Stimulated activated CD8-positive, alpha-beta memory T cell treated with anti-CD3 and anti-CD28 coated beads, Interleukin-15, amount 100 ng/mL, for 48 hours (primary cell): ENCODE measurements at places on chromosomes 7 and 10.

DNA sequence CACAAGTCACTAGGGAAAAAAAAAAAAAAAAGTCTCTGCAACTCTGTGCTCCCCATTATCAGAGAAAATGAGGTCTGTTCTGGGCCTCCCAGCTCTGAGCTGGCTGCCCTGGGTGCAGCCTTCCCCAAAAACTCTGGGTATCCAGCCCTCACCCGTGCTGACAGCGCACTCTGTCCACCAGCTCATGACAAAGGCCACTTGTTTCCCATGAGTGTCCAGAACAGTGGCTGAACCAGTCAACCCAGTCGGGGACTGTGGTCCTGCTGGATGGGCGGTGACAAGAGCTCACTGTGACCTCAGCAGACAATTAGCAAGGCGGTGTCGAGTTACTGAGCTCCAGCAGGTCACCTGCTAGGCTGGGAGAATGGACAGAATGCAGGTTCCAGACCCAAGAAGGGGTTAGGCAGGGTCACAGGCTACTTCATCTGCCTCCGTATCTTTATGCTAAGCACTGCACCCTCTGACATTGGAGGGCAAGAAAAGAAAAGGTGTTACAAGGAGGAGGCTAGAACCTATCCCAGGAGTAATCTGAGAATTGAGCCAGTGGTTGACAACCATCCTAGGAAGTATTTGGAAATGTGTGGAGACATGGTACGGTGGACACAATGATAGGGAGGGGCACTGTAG lies 37.2 kb downstream of the DLG5 start:
- no peak for DNase-seq

DNA sequence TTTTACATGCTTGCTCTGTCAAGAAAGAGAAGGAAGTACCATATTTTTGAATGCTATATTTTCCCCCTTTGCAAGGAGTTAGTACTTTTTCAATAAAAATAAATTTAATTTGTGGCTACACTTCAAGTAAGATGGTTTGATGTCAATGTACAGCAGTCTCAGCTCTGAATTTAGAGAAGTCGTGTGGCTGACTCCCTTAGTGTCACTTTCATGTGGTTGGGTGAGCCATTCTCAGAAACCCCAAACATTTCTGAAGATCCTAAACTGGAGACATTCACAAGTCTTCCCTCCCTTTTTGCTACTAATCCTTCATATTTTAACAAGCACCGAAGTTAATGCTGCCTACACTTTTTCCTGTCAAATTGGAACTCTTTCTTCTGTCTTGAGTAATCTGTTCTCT lies 244.4 kb downstream of the DYNC1I1 start:
- no peak for DNase-seq

DNA sequence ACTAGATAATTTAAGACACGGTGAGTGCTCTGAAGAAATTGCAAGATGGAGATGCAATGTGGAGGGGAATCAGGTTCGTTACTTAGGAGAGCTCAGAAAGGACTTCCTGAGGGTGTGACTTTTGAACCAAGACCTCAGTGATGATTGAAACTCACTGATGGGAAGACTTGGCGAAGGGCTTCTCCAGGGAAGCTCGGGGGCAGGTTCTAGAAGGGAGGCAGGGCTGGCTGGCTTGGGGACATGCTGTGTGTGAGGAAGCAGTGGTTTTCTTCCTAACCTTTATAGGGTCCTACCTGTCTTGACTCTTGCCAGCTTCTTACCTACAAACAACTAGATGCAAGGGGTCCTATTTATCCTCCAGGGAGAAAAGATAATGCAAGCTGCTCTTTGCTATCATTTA lies 637.9 kb downstream of the ACTR3B start:
- no peak for DNase-seq

- DNase-seq = no peak
These were observed 50.4 kb downstream of the CALML3 start for GRCh38 chr10:5575144-5575481.

GRCh38 chr7:147681530-147681929 lies 909.0 kb upstream of the C7orf33 start:
- no peak for DNase-seq

DNA sequence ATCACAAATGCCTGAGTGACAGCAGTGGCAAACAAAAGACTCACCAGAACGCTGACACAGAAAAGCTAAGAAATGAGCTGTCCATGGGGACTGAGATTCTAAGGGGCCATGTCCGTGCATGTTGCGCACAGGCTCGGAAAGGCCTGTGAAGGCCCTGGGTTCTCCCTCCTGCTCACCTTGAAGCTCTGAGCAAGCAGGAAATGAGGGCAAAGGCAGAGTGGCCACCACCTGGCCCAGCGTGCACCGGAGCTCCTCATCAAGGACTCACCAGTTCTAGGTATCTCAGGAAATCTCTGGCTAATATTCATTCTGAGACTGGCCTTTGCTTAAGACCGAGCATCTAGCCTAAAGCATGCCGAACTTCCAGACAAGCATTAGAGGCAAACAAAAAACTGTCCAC lies 52.7 kb downstream of the MAD1L1 start:
- DNase-seq = no peak

DNA sequence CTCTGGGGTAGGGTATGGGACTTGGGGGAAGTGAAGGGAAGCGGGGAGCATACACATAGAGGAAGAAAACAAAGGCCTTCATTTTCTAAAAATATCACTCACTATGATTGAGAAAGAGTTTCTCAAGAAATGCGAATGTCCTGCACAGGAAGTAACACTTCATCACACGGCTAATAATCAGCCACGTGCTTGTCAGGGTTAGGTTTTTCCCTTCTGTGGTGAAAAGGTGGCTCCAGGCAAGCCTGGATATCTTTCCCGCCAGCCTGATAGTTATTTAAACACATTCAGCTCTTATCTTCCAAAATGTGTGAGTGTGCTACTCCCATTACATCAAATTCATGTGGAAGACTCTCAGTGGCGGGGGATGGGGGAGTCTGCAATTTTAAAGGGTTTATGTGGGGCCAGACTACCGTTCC lies 166.4 kb upstream of the ADO start:
- no peak for DNase-seq

- no peak for DNase-seq
These were observed 283.8 kb downstream of the GATA3 start for GRCh38 chr10:8338177-8338766.

DNA sequence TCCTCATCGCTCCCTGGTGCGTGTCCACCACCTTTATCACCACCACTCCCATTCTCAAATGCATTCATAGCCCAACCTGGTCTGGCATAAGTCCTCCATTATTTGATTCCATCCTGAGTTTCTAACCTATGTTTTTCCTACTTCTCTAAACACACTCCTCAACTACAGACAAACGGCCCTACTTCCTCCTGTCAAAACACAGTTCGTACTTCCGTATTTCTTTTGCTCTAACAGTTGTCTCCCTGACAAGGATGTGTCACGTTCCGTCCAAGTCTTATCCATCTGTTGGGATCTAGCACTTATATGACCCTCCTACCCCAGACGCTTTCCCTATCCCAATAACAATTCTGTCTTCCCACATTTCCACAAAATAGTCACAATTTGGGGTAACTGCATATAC lies 46.8 kb downstream of the DOCK4 start:
- no peak for DNase-seq

DNA sequence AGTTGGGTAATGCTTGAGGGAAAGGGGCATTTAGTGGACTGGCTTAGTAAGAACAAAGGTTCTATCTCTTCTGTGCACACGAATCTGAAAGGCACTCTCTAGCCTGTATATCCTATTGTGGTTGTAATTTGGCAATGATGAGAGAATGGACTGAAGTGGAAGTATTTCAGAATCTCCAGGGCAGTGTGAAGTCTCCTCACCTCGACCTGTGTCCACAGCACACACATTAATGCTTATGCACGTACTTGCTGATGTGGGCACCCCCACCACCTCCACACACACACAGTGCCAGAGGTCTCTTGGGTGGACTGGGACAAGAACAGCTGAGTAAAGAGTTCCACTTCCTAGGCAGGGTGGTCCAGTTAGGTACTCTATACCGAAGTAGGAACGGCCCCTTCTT lies 6.9 kb downstream of the SMC3 start:
- DNase-seq = no peak

GRCh38 chr10:71963351-71964097 lies 671 bp upstream of the CHST3 start:
- no peak for DNase-seq

DNA sequence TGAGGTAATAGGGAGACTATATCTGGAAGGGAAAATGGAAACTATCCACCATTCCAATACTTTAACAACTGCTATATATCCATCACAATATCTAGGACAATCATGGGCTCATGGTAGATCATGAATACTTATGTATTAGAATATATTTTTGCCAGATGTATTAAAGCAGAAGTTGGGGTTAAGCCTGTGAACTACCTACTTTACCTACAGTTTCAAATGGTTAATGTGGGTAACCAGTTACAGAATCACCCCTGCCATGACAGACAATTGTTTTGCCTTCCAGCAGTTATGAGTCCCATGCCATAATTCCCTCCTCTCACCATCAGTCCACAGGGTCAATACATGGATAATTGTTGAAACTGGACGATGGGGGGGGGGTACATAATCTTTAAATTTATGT lies 29.9 kb upstream of the RAPGEF5 start:
- no peak for DNase-seq

GRCh38 chr7:57199252-57199651 lies 67.0 kb upstream of the ZNF479 start:
- DNase-seq = no peak

DNA sequence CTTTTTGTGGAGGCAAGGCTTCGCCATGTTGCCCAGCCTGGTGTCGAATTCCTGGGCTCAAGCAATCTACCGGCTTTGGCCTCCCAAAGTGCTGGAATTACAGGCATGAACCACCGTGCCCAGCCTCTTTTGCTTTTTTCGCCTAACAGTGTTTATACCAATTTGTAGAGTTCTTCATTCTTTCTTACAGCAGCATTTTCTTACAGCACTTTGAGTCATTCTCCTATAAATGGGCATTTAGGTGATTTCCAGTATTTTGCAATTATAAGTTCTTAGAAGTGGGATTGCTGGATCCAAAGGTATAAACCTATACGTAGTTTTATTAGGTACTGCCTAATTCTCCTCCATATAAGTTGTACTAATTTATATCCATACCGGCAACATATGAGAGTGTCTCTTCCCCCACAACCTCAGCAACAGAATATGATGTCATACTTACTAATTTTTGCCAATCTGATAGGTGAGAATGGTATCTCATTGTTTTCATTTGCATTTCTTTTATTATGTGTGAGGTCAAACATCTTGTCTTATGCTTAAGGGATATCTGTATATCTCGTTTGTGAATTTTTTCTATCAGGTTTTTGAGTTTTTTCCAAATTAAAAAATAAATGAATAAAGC lies 39.1 kb downstream of the SUFU start:
- no peak for DNase-seq

DNA sequence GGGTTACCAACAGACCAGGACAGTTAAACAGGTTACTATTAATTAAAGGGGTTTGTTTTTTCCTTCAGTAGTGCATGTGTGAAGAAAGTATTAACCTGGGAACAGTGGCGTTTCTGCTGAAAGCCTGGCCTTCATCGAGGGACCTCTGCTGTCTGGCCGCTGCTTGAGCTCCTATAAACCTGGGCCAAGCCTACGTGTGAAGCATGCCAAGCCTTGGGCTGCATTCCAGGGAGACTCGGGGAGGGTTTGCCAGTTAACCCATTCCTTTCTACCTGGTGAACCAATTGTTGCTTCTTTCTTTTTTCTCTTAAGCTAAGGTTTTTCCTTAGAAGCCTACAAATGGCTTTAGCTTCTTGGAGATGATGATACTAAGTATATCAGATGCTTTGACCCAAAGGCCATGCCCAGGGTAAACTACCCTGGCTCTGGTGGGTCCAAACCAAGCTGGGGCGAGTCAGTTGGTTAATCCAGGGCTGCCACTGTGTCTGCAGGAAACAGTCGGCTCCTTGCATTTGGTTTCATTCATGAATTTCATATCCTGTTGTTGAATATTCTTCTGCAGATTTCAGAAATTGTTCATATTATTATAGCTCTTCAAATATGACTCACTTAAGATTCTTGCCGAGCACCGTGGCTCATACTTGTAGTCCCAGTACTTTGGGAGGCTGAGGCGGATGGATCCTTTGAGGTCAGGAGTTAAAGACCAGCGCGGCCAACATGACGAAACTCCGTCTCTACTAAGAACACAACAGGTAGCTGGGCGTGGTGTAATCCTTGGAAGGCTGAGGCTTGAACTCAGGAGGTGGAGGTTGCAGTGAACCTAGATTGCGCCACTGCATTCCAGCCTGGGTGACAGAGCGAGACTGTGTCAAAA lies 23.8 kb downstream of the PFKP start:
- no peak for DNase-seq

- no peak for DNase-seq
These were observed 131.7 kb upstream of the ADAM12 start for GRCh38 chr10:126519992-126520391.

DNA sequence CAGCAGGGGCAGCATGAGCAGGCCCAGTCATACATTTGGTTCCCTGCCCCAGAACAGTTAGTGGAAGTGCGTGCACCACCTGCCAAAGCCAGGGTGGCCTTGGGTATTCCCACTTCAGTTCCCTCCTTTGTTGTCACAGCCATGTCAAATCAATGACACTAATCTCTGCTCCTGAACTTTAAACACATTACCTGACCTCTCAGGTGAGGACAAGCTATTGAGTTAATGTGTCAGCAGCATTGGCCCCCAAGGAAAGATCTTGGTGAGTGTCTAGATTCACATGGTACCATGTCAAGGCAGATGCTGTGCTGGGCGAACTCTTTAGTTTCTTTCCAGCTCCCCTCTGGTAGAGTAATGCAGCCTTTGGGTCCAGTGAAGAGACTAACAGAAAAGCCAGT lies 2.1 kb downstream of the CYP3A5 start:
- no peak for DNase-seq

DNA sequence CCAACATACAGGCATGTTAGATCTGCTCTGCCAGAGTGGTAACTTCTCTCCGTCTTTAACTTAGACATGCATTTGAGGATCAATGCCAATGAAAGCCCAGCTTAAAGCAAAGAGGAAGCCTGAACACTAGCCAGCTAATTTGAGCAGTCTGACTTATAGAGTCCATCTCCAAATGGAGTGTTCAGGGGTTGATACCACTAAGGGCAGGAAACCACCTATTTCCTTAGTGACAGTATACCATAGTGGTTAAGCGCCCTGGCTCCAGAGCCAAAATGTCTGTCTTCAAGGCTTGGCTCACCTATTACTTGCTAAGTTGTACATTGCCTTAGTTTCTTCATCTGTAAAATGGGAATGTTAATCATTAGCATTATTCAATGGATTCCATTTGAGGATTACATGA lies 678.5 kb downstream of the KCNMA1 start:
- DNase-seq = no peak
